ENCODE measurements at places on chromosomes 1 and 21. TPM values are rescaled to one million over a fixed set of nuclear protein-coding genes. Genes with fewer than 3 reads are reported as not detected.

TMEM183A gene
- polyA plus RNA-seq: 38.6 TPM

ITGB2 gene
- polyA plus RNA-seq: 10.0 TPM

OXCT2 gene
- 0.28 TPM for polyA plus RNA-seq

S100A1 gene
- 2.3 TPM for polyA plus RNA-seq

PPFIA4 gene
- polyA plus RNA-seq: 0.84 TPM

PIGK gene
- 2.5 TPM for polyA plus RNA-seq

NTMT2 gene
- polyA plus RNA-seq: not detected
